Spinal cord (tissue), 10 donors: ENCODE measurements at places on chromosomes 3 and 15. TPM values are rescaled to one million over a fixed set of nuclear protein-coding genes. Genes with fewer than 3 reads are reported as not detected.

DNA sequence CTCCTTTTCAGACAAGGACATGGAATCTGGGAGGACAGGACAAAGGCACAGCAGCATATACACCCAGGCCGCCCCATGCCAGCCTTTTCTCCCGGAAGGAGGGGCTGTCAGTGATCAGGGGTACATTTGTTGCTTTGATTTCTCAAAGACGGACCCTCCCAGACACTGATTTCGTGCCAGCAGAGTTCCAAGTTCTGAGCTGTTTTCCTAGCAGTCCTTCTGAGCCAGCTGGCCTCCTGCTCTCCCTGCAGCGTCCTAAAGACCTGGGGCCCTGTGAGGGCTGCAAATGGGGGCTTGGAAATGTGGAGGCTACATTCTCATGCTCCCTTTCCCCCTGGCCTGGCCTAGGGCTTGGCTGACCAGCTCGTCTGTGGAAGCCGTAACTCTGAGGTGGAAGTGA lies 22.3 kb downstream of the CTSH start:
- peaks cover 63% of the 10 kb centered on the region for H3K36me3 ChIP-seq
- no peak overlapping the region for H3K4me3 ChIP-seq
- no peaks in the 10 kb centered on the region for H3K4me1 ChIP-seq
- H3K27me3 ChIP-seq: no peaks in the 10 kb centered on the region
- no peak overlapping the region for H3K27ac ChIP-seq

DNA sequence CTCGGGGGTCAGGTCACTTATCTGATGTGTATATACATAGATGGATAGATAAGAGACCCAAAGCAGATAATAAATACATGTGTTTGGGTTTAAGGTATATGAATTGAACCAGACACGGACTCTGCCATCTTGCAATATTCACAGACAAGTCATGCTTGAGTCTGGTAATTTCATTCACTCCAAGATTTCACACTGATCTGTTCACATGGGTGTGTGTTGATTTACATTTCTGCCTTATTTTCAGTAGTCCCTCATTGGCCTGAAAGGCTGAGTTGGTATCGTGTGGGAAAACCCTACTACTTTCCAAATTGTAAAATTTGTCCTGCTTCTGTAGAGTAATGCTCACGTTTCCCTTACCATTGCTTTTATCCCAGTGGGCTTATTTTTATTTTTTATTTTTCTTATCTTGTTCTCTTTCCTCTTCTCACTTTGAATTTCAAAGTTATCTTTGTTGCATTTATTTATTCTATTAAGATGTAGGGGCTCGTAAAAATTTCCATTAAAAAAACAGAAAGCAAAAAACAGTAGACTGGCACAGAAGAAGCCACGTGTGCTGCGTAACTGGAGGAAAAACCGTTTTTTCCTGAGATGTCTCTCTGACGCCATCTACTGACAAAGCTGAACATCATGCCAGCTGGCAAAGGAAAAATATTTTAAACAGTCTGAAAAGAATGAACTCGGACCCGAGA lies 10.8 kb upstream of the MFSD1 start:
- H3K4me1 ChIP-seq: no peaks in the 10 kb centered on the region
- H3K27ac ChIP-seq: no peak overlapping the region
- no peak overlapping the region for H3K4me3 ChIP-seq
- H3K36me3 ChIP-seq: no peaks in the 10 kb centered on the region
- no peak for DNase-seq

DNA sequence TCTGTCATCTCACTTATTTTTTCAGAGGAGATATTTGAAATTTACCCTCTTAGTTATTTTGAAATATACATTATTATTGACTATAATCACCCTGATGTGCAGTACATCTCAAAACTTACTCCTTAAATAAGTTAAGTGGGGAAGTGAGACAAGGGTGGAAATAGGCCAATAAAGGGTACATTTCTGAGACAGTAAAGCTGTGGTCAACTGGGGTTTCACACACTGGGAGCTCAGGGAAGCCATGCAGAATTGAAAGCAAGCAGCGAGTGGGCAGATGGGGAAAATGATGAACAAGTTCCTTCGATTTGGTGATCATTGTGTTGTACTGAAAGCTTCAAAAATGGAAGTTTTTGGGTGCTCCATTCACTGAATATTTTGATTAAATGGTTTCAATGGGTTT lies 21.6 kb upstream of the MOBP start:
- H3K27me3 ChIP-seq: no peaks in the 10 kb centered on the region
- DNase-seq: no peak
- no peak overlapping the region for H3K27ac ChIP-seq

GRCh38 chr15:74620636-74621545 lies 5.3 kb downstream of the CLK3 start:
- H3K4me3 ChIP-seq: no peak overlapping the region
- no peak overlapping the region for H3K27ac ChIP-seq
- peaks cover 76% of the 10 kb centered on the region for H3K36me3 ChIP-seq
- H3K4me1 ChIP-seq: peaks cover 45% of the 10 kb centered on the region

The GRK7 gene
- polyA plus RNA-seq: 0.21 TPM
